ENCODE measurements at places on chromosomes 7 and 10.

- DNase-seq, result no peak
These were observed 291.9 kb downstream of the SH2D4B start for GRCh38 chr10:80829562-80829961.

DNA sequence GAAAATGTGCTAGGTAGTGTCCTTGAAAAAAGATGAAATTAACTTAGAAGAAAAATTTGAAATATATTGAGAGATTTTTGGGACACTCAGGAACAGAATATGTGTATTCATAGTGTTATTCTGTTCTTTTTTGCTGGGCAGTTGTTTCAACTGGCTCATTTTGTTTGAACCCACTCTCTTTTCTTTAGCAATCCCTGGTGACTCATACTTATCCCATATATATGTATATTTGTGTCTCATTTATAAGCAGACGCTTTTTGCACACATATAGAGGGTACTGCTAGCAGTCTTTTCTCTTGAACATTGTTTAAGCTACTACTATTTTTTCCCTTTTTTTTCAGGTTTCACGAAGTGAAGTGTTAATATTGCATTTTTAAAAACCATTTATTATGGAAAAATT is 1.9 kb downstream of the EXOC6 start:
- DNase-seq, result no peak

DNA sequence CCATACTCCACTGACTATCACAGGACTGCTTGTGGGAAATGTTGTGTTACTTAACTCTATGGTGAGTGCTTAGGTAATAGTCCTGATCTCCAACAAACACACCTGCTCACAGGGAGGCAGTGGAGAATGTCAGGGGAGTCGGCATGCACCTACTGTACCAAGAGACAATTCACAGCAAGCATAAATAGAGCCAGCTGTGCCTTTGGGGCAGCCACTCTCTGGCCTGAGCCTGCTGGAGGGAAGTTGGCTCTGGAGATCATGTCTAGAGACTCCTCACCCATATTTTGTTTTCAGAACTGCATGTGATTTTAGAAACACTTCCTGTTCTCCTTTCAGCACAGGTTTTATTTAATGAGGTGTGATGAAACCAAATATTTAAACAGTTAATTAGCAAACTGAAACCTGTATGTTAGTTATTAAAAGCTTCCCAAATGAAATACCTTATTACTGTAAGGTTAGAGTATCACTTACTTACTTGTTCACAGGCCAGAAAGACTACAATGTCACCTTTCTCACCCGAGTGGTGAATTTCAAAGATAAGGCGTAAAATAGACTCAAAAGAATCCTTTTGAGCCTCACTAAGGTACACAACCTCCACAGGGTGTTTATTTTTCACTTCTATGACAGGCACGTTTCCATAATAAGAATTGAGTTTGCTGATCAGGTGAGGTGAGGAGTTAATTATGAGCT is 21.8 kb downstream of the DHX32 start:
- DNase-seq, result no peak

DNA sequence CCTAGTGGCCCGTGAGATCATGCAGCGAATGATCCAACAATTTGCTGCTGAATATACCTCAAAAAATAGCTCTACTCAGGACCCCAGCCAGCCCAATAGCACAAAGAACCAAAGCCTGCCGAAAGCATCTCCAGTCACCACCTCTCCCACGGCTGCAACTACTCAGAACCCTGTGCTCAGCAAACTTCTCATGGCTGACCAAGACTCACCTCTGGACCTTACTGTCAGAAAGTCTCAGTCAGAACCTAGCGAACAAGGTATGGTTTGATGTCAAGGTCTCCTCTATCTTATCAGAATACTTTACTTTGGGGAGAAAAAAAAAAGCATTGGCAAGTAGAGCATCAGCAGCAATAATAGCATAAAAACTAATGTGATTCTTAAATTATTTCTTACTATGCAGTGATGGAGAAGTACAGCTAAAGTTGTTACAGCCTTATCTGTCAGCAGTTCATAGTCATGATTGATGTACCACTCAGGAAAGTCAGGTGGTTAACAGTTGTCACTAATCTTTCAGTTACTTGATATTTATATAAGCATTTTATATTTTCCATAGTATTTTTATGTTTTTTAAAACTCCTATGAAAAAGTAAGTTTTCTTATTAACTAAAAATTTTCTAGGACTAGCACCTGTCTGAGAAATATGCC is 117.1 kb downstream of the LCOR start:
- DNase-seq, result no peak

- no peak for DNase-seq
These were observed 251.2 kb downstream of the BAMBI start for GRCh38 chr10:28928484-28928883.

DNA sequence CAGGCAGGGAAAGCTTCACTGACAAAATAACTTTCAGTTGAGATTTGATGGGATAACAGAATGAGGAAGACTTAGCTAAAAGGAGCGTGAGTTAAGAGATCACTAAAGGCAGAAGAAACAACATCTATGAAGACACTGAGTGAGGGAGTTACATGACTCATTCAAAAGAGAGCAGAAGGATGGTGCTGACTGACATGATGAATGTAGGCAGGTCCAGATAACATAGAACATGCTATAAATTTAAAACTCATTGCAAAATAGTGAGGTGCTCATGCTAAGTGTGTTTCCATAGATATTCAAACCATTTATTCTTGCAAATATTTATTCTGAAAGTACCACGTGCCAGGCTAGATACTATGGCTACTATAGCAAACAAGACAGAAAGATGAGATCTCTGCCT is 116.4 kb upstream of the DGKB start:
- no peak for DNase-seq

DNA sequence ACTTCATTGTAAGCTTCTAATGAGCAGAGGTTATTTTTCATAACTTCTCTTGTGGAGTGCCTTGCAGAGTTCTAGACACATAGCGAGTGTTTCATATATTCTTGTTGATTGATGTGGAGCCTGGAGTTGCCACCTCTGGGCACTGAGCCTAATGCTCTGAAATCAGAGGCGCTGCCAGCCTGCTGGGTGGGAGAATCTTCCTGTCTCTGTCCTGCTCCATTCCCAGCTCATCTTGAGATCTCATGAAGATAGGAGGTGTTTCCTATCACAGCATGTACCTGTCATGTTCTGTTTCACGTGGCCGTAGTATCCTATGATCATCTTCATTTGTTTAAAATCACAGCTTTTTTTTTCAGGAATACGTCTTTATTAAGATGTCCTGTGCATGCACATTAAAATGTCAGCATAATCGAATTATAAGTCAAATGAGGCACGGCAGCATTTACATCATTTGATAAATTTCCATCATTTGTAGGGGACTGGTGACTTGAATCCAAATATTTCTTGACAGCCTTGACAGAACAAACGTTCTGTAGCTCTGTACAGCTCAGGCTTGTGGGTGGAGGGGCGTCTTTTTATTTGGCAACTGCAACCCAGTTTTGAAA is 393.0 kb downstream of the PHTF2 start:
- DNase-seq, result no peak

DNA sequence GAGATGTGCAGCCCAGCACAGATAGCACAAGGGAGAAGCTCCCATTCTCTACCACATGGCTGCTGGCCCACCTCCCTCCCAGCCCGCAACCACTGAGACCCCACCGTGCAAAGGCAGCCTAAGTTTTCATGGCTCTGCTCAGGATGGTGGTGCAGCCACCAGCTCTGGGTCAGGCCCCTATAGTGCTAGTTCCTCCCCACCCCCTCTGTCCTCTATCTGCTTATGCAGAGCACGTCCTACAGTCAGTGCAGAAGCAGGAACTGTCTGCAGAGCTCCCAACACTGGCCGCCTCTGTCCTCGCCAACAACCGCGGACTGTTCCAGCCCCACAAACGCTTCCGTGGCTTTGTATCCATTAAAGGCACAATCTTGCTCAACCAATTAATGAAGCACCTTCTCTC is 278.9 kb downstream of the GRID1 start:
- no peak for DNase-seq

GRCh38 chr7:101165958-101166647 is 734 bp upstream of the VGF start:
- DNase-seq, result no peak

DNA sequence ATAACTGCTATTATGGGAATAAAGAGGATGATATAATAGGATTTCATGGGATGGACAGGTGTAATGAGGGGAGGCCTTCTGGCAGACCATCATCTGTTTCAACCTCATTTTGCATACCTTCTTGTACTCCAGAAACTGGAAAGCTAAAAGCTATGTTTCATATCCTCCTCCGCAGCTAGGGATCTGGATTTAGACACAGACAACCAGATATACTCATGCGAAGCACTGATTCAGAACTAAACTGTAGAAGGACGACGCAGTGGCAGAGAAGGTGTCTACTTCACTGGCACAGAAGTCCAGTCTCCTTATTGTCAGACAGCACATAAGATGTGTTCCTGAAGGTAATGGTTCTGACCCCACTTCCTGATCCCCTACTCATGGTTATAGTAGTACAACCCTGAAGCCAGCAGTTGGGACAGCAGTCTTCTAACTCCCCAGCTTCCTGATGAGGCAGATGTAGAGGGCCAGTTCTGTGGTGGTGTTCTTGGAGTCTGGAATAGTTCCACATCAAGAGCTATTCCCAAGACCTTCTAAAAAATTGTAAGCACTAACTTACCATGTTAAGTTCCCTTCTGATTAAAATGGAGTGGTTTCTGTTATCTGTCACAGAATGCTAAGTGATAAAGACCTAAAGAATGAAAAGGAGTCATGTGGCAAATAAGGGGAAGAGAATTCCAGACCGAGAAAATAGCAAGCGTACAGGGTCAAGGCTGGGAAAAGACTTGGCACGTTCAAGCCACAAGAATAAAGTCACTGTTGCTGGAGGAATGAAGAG is 550.3 kb downstream of the GRM8 start:
- DNase-seq, result no peak

GRCh38 chr10:5525561-5526341 is 990 bp downstream of the CALML3 start:
- no peak for DNase-seq

DNA sequence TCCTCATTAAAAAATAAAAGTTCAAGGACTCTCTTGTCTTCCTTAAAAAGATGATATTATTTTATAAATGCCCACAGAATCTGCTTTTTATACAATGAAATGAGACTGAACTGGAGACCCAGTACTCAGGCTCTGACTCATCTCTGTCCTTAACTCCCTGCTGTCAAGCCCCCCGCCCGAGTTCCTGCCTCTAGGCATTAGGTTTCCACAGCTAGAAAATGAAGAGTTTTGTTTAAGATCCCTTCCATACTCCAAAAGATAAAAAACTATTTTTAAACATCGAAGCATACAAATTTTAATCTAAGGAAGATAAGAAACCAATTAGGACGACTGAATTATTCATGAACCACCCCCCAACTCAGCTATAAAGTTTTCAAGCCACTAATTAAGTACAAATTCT is 97.7 kb upstream of the FEZF1 start:
- no peak for DNase-seq

DNA sequence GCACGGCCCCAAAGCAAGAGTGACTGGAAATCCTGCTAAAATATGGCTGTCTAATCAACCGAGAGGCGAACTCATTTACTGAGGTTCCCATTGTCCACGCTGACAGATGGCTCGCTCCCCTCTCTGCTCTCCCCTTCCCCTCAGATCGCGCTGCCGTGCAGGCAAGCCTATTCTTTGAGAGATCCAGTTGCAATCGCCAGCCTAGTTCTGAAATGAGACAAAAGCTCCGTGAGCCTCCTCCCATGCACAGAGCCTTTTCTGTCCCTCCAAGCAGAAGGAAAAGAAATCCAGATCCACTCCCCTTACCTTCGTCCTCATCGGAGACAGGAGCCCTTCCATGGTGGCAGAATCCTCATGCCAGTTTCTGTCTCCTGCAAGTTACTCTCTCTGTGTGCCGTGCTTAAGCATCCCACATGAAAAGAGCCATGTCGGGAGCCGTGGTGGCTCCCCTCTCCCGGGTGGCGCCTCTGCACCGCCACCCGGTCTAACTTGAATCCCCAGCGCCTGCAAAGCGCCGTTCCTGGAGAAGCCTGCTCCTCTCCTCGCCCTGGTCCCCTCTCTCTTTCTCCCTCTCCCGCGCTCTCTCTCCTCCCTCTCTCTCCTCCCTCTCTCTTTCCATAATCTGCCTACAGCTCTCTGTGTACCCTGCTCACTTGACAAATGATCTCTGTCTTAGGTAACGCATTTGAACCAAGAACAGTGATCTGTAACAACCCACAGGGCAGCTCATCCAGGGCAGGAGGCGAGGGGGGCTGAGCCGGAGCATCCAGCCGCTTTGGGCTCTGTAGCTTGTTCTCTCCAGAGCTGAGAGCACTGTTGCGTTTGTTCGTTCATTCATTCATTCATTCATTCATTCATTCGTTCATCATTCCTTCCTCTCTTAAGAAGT is 156.8 kb downstream of the FRMD4A start:
- no peak for DNase-seq

GRCh38 chr10:69388488-69388887 is 28.2 kb downstream of the TACR2 start:
- DNase-seq, result no peak

DNA sequence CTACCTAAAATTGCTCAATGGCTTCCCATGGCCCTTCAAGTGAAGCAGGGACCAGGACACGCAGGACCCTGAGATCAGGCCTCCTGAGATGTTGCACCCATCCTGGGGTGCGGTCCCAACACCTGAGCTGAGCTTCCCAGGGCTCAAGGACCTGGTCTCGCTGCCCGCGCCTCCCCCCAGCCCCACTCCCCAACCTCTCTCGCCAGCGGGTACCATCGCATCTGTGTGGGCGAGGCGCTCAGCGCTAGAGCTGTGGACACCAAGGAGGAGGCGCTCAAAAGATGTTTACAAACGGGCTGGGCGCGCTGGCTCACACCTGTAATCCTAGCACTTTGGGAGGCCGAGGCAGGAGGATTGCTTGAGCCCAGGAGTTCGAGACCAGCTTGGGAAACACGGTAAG is 7.4 kb upstream of the CRYGN start:
- no peak for DNase-seq

DNA sequence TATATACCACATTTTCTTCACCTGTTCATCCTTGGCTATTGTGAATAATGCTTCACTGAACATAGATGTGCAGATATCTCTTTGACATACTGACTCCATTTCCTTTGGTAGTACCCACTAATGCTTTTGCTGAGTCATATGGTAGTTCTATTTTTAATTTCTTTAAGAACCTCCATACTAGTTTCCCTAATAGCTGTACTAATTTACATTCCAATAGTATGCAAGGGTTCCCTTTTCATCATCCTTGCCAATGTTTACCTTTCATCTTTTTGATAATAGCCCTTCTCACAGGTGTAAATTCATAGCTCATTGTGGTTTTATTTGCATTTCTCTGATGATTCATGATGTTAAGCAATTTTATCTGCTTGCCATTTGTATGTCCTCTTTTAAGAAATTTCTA is 159.9 kb downstream of the CALCR start:
- DNase-seq, result no peak

DNA sequence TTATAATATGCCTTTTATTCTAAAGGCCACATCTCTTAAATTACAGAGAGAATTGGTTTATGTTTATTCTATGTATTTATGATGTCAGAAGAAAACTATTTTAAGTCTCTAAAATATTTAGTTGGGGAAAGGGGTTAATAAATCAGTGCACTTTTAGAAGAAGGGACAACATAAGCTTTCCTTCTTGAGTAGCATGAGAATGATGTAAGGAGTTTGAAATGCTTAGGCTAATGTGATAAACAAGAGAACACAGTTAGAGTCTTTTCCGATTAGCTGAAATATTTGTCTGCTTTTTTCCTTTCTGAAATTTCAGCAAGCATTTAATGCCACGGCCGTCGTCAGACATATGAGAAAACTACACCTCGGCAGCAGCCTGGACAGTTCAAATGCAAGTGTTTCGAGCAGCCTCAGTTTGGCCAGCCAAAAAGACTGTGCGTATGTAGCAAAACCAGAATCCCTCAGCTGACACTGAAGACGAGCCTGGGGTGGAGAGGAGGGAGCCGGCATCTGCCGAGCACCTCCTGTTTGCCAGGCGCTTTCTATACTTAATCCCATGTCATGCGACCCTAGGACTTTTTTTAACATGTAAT is 176.2 kb downstream of the CCDC3 start:
- no peak for DNase-seq
